ENCODE measurements at places on chromosomes 6 and 20.

- DNase-seq = no peak
Observed at GRCh38 chr6:73174646-73175045, 50.6 kb downstream of the KHDC1L start.

- no peak for DNase-seq
Observed at GRCh38 chr20:61030130-61030529, 221.9 kb upstream of the CDH4 start.

DNA sequence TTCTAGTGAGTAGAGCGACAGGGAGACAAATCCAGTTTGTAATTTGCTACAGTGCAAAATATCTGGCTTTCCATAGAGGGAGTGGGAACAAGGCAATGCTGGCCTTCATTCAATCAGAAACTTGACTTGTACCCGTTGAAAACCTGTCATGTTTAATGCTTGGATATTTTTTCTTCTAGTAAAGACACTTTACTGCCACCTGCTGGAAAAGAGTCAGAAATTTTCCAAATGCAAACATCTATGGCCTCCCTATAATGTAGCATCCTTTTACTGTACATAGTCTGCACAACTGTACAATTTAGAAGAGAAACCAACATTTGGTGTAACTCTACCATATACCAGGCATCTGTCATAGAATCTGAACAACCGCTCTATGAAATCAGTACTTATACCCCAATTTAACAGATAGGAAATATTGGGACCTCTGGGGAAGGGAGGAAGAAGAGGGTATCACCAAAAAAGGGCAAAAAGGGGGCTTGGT lies 16.7 kb upstream of the TBC1D20 start:
- DNase-seq = no peak

DNA sequence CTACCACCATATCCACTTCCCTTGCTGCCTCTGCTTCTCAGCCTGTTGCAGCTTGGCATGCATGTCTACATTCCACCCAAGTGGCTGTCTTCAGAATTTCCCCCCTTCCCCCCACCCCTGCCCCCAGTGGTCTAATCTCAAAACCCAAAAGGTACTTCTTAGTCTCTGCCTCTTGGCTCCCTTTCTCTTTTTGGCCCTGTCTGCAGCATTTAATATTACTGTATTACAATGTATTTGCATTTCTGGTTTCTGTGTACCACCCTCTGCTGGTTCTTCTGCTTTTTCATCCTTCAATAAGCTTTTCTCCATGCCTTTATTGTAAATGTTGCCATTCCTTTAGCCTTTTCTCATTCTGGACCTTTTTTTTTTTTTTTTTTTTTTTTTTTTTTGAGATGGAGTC lies 43.0 kb downstream of the RPRD1B start:
- no peak for DNase-seq

GRCh38 chr6:162184465-162184864 lies 543.1 kb downstream of the PRKN start:
- DNase-seq = no peak

GRCh38 chr20:57804470-57805250 lies 94.8 kb upstream of the PMEPA1 start:
- DNase-seq = no peak

DNA sequence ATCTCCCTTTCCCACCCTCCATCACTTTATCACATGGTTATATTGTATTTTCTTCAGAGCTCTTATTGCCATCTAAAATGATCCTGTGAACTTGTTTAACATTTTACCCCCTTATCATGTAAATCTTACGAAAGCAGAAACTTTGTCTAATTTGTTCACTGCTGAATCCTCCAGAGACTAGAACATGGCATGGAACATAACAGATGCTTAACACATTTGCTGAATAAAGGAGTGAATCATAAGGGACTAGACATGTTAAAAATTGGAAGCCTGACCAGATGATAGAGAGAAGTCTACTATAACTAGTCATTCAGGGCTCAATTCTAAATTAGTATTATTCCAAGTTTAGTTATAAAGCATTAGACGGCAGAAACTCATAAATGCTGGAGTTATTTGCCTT lies 73.3 kb downstream of the MAN1A1 start:
- no peak for DNase-seq

DNA sequence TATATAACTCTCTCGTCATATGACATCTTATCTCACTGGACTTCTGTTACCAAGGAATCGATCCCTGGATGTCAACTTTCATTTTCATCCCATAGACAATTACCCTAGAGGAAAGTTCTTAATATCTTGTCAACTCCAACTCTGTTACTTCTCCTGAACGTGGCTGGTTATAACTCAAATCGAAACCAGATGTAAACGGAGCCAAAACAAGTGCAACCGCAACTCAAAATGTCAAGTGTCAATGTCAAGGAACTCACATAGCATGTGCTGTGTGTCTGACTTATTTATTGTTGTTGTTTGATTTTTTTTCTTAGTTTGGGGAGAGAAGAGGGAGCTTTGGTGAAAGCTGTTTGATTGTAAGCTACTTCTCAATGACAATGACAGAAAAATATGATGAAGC lies 108.6 kb downstream of the VIP start:
- no peak for DNase-seq

DNA sequence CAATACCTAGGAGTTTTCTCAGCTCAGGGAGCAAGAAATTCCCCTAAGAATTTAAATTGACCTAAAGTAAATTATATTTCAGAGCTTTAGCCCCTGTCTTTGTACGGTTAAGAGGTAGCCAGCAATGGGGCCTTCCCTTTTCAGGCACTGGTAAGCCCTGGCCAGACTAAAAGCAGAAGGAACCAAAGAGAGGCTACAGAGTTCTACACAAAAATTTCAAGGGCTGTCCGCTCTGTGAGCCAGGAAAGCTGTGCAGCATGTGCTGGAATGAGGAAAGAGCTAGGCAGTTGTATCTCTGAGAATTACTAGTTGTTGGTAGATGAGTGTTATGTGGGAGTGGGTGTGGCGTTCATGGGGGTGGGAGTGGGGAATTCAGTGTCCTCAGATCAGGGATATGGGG lies 96.3 kb upstream of the MAFB start:
- DNase-seq = no peak

DNA sequence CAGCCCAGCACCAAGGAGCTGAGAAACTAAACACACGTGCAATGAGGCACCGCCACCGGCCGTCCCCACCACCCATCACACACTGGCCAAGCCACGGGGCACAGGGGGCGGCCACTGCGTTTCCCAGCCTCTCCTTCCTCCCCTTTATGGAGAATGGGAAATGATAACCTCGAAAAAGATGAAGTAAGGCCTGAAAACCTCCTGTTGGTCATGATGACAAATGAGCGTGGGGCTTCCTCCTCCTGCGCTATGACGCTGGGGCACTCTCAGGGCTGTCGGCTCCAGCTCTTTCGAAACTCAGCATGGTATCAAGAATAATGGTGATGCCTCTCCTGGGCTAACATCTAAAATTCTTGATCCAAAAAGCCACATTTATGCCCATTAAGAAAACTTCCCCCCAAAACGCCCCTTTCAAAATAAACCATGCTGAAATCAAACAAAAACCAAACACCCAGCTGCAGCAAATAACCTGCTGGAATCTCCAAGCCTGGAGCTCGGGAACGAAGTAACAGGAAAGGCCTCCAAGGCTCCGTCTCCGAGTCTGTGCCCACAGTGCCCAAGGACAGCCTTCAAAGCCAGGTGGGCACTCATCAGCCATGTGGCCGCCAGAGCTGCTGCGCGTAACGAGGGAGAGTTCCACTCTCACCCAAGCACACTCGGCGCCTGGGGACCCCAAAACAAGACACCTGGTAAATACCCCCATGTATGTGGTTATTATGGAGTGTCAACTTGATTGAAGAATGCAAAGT lies 50.0 kb downstream of the TAF4 start:
- no peak for DNase-seq
